Activated T-helper 1 cell treated with anti-CD3 and anti-CD28 coated beads, Interleukin-12 subunit alpha, Interleukin-12 subunit beta, Interleukin-2, Interleukin-4 antibody, amounts not matched to agents 30 ng/mL and 10 ng/mL and 1 ng/mL, durations not matched to agents 14 hours and 24 hours and 36 hours (primary cell): ENCODE measurements at places on chromosomes 12 and 14.
A peak's percentile ranks its signal among the peaks of the same experiment; 100 is the strongest.

DNA sequence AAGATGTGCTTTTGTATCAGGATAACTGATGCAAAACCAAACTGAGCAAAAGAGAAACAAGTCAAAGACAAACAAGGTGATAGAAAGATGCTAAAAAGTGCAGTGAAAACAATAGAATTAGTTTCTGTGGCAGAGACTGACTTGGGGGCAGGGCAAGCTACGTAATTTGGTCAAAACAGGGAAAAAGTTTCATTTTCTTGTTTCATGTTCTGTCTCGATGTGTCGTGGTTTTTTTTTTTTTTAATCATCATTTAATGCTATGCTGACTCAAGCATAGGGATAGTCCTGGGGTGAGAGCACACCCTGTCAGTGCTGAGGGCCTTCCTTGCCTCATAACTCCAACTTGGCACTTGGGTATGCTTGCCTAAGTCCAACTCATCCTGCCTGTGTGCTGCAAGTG lies 144.1 kb upstream of the PTPRQ start:
- H3K4me3 ChIP-seq, result no peak overlapping the region
- H3K27ac ChIP-seq, result no peak overlapping the region
- no peaks in the 10 kb centered on the region for H3K4me1 ChIP-seq

DNA sequence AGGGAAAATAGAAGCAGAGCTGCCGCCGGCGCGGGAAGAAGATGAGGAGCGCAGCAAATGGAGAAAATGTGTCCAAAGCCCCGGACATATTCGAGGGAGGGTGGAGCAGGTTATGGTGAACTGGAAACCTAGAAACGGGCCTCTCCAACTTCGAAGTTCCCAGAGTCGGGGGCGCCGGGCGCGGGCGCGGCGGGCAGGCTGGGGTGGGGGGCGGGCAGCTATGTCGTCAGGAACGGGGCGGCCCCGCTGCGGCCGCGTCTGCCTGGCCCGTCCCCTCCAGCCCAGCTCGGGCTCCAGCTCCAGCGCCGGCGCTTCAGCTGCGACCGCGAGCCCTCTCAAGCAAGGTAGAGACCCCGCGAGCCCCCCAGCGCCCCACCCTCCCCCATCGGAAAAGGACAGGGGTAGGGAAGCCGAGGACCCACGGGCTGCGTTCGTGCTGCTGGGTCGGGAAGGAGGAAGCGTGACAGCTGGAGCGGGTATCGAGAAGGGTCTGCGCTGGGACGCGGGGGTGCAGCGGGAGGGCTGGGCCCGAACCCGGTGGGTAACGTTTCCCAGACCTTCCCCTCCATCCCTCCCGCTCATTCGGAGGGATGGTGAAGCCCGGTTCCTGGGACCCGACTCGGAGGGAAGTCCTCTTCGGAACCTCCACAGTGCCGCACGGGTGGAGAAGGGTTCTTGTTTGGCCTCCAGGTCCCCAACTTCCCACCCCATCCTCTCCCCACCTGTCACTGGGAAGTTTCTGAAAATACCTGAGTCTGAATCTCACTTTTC lies 1.0 kb downstream of the DGKA start:
- H3K4me1 ChIP-seq, result peaks cover 65% of the 10 kb centered on the region
- H3K27me3 ChIP-seq, result no peaks in the 10 kb centered on the region
- peak overlapping the region; percentile 98 for H3K27ac ChIP-seq
- H3K4me3 ChIP-seq, result peak overlapping the region; percentile 99
- peaks cover 45% of the 10 kb centered on the region for H3K36me3 ChIP-seq

GRCh38 chr14:22426711-22427110 lies 162.3 kb downstream of the DAD1 start:
- no peaks in the 10 kb centered on the region for H3K36me3 ChIP-seq
- no peak overlapping the region for H3K4me3 ChIP-seq
- H3K4me1 ChIP-seq, result no peaks in the 10 kb centered on the region
- no peak for DNase-seq
- no peak overlapping the region for H3K27ac ChIP-seq

- no peak overlapping the region for H3K27ac ChIP-seq
- no peak overlapping the region for H3K4me3 ChIP-seq
- peaks cover 5% of the 10 kb centered on the region for H3K36me3 ChIP-seq
- H3K27me3 ChIP-seq, result peaks cover 67% of the 10 kb centered on the region
Measured at GRCh38 chr12:116876151-116876869, 4.9 kb downstream of the HRK start.

GRCh38 chr12:111444314-111444924 lies 38.7 kb downstream of the SH2B3 start:
- peak overlapping the region; percentile 71 for H3K4me3 ChIP-seq
- H3K36me3 ChIP-seq, result peaks cover 60% of the 10 kb centered on the region
- H3K27ac ChIP-seq, result peak overlapping the region; percentile 82
- H3K27me3 ChIP-seq, result no peaks in the 10 kb centered on the region
- peak; percentile 33 for DNase-seq

GRCh38 chr14:37253905-37254304 lies 56.2 kb downstream of the MIPOL1 start:
- no peaks in the 10 kb centered on the region for H3K27me3 ChIP-seq
- no peak for DNase-seq
- no peaks in the 10 kb centered on the region for H3K4me1 ChIP-seq
- no peak overlapping the region for H3K27ac ChIP-seq
- H3K4me3 ChIP-seq, result no peak overlapping the region

GRCh38 chr12:26878661-26879119 lies 45.7 kb upstream of the ITPR2 start:
- no peak overlapping the region for H3K27ac ChIP-seq
- H3K4me3 ChIP-seq, result no peak overlapping the region
- no peaks in the 10 kb centered on the region for H3K4me1 ChIP-seq
- no peak for DNase-seq

DNA sequence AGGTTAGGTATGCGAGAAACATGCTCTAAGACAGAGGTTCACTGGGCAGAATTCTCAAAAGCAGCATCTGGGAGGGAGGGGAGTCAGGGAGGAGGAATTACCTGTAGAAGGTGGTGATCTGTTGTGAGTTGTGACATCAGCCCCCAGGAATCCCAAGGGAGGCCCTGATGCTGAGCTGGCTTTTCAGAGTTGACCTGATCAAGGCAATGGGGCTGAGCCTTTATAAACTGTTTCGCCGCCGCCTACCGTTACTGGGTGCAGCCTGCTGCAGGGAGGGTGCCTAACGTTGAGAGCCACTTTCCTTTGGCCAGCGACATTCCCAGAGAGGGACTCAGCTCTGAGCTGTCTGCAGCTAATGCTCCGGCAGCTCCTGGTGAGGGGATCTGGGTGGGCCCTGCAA lies 257.9 kb upstream of the TMEM132C start:
- no peak overlapping the region for H3K27ac ChIP-seq
- no peak overlapping the region for H3K4me3 ChIP-seq
- no peaks in the 10 kb centered on the region for H3K27me3 ChIP-seq
- H3K4me1 ChIP-seq, result no peaks in the 10 kb centered on the region

DNA sequence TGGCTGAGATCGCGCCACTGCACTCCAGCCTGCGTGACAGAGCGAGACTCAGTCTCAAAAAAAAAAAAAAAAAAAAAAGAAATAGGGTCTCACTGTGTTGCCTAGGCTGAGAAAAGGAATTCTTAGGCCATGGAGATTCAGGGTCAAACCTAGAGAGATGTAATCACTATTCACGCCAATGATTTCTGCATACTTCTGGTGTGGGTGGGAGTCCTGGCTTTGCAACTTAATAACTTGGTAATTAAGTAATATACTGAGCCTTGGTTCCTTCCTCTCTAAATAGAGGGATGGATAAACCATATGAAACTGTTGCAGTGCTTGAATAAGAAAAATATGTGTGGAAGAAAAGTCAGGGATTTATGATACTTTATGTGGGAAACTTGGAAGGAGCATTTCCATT lies 2.7 kb downstream of the ZNF410 start:
- no peaks in the 10 kb centered on the region for H3K27me3 ChIP-seq
- H3K4me1 ChIP-seq, result peaks cover 62% of the 10 kb centered on the region
- peaks cover 22% of the 10 kb centered on the region for H3K36me3 ChIP-seq
- no peak for DNase-seq
- no peak overlapping the region for H3K27ac ChIP-seq

DNA sequence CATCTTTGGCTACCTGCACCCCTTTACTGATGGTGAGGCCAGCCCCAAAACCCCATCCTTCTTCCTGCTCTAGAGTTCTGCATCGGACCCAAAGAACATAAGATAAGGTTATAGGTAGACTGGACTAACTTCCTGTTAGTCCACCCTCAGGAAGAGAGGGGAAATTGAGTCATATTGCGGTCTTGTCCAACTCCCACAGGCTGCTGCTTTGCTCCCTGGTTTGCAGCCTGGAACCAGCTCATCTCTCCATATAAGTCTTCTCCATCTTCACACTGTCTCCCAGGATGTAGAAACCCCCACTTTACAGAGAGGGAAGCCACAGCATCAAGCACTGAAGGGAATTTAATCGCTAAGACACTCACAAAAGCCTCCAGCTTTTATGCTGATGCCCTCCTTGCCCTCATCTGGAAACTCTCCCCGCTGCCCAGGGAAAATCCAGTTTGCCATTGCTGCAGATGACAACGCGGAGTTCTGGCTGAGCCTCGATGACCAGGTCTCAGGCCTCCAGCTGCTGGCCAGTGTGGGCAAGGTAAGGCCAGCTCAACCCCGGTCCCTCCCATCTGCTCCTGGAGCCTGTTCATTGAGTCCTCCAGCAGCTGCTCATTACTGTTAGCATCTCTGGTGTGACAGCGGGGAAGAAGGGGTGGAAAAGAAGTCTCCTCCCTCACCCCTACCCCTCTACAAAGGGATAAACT lies 85.3 kb downstream of the B4GALNT3 start:
- H3K4me3 ChIP-seq, result no peak overlapping the region
- H3K27me3 ChIP-seq, result peaks cover 15% of the 10 kb centered on the region
- H3K36me3 ChIP-seq, result no peaks in the 10 kb centered on the region
- DNase-seq, result no peak
- peaks cover 24% of the 10 kb centered on the region for H3K4me1 ChIP-seq

DNA sequence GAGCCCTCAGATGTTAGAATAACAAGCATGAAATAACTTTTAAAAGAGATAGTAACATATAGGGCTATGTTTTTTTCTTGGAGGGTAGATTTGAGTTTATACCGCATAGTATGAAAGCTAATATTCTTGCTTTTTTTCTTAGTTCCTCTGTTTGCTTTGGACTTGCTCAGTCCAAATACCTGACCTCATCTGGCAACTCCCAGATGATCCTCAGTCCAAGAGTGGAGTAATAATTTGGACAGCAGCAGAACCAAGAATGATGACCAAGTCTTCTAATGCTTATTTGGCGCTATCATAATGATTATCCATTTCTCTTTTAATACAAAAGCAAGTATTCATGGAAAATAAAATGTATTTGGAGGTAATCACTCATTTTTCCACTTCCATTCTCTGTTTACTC lies 45.6 kb downstream of the GUCY2C start:
- peaks cover 9% of the 10 kb centered on the region for H3K27me3 ChIP-seq
